ENCODE measurements at places on chromosomes 6 and 20.

GRCh38 chr6:29071831-29072723, 15.0 kb downstream of the OR2B3 start:
- no peak for DNase-seq

- DNase-seq = no peak
Measured at GRCh38 chr6:123681957-123682462, 45.3 kb upstream of the TRDN start.

GRCh38 chr20:9363673-9364072, 150.7 kb upstream of the LAMP5 start:
- no peak for DNase-seq

DNA sequence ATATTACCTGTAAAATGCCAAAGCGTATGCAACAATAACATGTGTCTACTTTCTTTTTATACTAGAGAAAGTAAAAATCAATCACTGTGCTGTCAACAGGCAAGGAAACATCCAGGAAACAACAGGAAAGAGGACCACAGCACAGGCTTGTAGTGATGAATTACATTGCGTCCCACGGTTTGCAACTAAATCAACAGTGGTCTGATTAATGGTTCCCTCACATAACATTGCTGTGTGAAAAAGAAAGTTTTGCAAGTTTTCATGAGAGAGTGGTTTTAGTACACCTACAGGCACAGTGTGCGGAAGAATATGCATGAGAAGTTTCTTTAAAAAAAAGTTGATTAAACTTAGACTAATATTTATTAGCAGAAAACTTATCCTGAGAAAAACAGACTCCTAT, 329.5 kb upstream of the HSF2 start:
- DNase-seq = no peak

GRCh38 chr6:19558934-19559333, 278.2 kb upstream of the ID4 start:
- DNase-seq = no peak

DNA sequence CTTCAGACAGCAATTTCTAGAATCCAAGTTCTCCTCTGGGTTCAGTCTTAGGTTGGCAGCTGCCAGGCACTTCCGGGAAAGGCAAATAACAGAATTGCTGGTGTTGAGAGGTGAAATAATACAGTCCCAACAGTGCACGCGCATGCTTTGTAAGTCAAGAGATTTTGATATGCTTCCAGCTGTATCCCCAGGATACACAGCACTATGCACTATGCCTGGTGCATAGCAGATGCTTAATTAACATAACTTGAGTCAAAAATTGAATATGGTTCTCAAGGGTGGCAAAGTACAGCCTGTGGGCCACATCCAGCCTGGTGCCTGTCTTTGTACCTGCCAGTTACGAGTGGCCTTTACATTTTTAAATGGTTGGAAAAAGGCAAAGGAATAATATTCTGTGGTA, 18.9 kb upstream of the PMEPA1 start:
- DNase-seq = no peak

- DNase-seq = no peak
Measured at GRCh38 chr6:10659699-10660348, 34.6 kb downstream of the C6orf52 start.

- DNase-seq = no peak
Measured at GRCh38 chr6:19869464-19869863, 32.3 kb downstream of the ID4 start.

DNA sequence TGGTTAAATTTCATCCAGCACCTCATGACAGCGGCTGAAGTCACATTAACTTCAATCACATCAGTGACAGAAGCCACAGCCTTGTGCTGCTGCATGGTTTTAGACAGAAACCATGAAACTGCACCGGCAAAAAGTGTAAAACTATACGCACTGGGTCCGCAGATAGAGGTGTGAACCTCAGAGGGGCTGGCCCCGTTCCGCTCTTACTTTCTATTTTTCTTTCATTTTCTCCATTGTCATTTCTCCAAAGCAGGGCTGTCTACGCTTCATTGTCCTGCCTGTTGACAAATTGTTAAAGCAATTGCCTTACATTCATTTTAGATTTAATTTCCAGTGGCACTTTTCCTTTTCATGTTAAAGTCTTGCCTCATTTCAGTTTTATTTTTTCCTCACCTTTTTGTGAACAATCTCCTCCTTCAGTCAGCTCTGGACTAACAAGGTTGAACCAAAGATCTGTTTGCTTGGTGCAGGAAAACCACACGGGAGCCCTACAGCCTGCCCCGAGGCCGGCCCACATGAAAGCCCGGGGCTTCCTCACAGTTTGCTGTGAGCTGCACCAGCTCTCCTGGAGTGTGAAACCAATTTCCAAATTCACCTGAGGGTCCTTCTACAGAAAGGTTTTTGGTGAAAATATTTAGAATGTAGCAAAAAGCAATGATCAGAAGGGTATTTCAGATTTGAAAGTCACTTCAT, 63.7 kb downstream of the PRR18 start:
- DNase-seq = no peak

DNA sequence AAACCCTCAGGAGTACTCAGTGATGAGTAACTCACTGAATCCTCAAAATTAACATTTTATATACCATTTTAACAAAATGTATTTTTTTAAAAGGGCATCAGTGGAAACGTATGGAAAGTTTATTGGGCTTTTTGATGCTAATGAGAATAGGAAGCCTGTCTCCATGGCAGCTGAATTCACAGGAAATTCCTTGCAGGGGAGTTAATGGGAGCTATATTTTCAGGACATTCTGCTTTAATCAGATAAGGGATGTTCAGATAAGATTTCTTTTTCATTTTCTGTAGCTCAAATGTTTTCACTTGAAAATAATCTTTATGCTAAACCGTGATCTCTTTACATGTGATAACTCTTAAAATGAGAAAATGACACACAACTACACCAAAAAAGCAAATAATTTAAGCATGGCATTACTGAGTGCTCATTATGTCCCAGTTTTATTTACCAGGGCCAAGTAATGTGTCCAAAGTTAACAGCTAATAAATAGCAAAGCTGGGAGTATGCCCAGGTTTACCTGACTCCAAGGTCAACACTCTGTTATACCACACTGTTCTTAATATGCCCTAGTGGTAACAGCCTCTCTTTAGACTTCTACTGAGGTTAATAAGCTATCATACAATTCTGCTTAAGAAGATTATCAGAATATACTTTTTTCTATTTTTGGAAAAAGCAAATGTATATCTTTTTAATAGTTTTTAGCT, 348.1 kb downstream of the GRIK2 start:
- DNase-seq = no peak

- no peak for DNase-seq
Measured at GRCh38 chr20:57738484-57738883, 28.7 kb upstream of the PMEPA1 start.

- DNase-seq = no peak
Measured at GRCh38 chr6:136173519-136174507, 76.3 kb downstream of the MTFR2 start.

DNA sequence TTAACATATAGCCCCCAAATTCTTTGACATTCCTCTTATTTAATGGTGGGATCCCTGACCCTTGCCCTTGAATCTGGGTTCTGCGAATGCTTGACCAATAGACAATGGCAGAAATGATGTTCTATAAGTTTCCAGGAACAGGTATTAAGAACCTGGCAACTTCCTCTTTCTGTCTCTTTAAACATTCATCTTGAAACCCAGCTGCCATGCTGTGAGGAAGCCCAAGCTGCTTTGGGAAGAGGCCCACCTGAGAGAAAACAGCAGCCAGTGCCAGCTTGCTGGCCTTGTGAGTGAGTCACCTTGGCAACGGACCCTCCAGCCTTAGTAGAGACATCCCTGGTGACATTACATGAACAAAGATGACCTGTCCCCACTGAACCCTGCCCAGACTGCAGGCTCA, 45.2 kb upstream of the RALY start:
- DNase-seq = no peak

DNA sequence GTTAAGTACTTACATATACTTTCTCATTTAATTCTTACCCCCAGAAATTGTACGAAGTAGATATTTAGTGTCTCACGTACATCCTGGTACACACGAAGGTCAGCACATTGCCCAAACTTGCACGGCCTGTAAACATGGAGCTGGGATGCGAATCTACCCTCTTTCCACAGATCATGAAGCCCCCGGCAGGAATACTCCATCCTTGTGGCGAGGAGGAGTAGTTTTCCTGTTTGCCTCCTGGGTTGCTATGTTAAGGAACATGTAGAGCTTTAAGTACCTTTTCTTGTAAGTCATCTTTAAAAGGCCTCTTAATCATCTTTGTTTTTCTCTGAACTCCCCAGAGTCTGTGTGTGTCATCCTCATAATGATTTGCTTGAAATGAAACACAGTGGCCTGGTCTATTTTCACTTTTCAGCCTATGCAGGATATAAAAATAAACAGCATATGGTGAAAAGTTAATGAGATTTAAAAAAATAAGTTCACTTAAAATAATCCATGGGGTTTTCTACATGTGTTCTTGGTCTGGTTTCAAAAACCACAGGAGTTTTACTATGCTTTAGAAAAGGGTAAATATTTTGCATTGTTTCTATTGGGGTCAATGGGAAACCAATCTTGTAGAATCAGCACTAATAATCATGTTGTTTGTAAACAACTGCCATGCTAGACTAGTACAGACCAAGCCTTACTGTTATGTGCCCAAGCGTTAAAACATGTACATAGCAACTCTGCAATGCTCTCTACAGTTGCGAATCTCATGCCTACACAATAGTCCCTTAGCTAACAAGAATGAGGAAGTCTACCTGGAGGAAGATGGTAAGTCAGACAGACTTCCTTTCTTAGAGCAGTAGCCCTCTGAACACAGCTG, 9.3 kb upstream of the ARID1B start:
- no peak for DNase-seq

DNA sequence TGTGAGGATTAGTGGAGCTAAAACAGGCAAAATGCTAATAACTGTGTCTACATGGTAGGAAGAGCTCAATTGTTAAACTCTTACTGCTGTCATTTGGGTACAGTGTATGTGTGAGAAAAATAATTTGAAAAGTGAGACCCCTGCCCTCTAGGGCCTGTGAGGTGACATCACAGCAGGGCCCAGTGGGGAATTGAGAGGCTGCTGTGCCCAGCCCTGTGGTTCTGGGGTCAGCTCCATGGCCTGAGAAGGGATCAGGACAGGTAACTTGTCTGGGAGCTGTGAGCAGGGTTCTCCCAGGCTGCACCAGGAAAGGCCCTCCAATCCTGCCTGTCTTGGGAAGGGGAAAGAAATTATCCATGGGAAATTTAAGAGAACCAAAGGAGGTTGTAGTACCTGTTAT, 1.3 kb downstream of the SIRPB1 start:
- DNase-seq = no peak
